LHCN-M2 (cell line): ENCODE measurements at places on chromosomes 3 and 15. TPM values are rescaled to one million over a fixed set of nuclear protein-coding genes. Genes with fewer than 3 reads are reported as not detected.

Gene NDN
- 31.4 and 33.6 TPM in 2 replicates for total RNA-seq

Gene KLHL6
- total RNA-seq: not detected in 2 replicates

Gene MUSTN1
- total RNA-seq: not detected in 2 replicates

Gene HDGFL3
- total RNA-seq: 53.1 and 55.3 TPM in 2 replicates

Gene SCN11A
- total RNA-seq: not detected in 2 replicates

Gene PATL2
- 0.19 and 0.57 TPM in 2 replicates for total RNA-seq

Gene USP50
- not detected in 2 replicates for total RNA-seq

Gene RHOA
- 706 and 885 TPM in 2 replicates for total RNA-seq

Gene SNURF
- 5.4 and 7.5 TPM in 2 replicates for total RNA-seq

Gene CYP8B1
- not detected in 2 replicates for total RNA-seq

Gene SLC30A4
- total RNA-seq: 4.7 and 6.7 TPM in 2 replicates

Gene PIF1
- 26.4 and 43.9 TPM in 2 replicates for total RNA-seq

Gene ALAS1
- total RNA-seq: 44.2 and 57.9 TPM in 2 replicates

Gene KLF15
- 0.06 and 0.11 TPM in 2 replicates for total RNA-seq

Gene TM6SF1
- not detected in 2 replicates for total RNA-seq

Gene ISLR
- total RNA-seq: 0.13 and 0.34 TPM in 2 replicates

Gene FAM43A
- 1.3 and 1.8 TPM in 2 replicates for total RNA-seq
